Stimulated activated CD4-positive, alpha-beta T cell treated with anti-CD3 and anti-CD28 coated beads, Interleukin-12 subunit alpha, Interleukin-12 subunit beta, amount 100 ng/mL, for 4 hours (primary cell): ENCODE measurements at places on chromosomes 16 and 17.
A peak's percentile ranks its signal among the peaks of the same experiment; 100 is the strongest.

GRCh38 chr16:17162560-17162959, 308.2 kb downstream of the XYLT1 start:
- no peak for DNase-seq

DNA sequence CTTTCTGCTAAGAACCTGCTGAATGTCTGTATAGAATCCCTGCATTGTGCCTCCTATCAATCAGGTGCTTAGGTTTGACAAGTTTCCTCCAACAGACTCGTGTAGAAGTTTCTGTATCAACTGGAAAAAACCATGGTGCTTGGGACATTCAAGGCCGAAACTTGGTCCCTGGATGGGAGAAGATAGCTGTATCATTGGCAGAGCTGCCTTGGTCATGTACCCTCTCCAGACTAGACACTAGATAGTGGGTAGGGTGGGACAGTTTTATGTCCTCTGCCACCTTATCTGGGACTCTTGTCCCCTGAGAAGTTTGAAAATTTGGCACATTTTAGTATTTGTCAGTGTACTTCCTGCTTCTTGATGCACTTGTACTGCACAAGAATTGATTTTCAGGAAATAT, 520.8 kb downstream of the WWOX start:
- DNase-seq: no peak

DNA sequence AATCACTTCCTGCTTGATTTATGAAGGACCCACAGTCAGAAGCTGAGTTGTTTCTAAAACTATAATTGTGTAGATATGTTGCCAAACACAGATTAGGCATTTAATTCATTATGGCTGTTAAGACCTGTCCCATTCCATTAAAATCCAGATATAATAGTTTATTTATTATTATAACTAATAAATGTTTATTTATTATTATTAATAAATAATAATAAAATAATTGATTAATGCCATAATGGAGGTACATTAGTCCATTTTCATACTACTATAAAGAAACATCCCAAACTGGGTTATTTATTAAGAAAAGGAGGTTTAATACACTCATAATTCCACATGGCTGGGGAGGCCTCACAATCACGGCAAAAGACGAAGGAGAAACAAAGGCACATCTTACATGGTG, 1240.9 kb downstream of the CDH11 start:
- DNase-seq: no peak

- no peak for DNase-seq
Measured at GRCh38 chr17:45175759-45176115, 14.1 kb downstream of the HEXIM2 start.

- no peak for DNase-seq
Measured at GRCh38 chr17:66540131-66540781, 237.8 kb downstream of the PRKCA start.

GRCh38 chr16:20319406-20319805, 7.9 kb downstream of the GP2 start:
- DNase-seq: no peak

- peak; percentile 30 for DNase-seq
Measured at GRCh38 chr16:10552998-10553491, 27.4 kb downstream of the EMP2 start.

- no peak for DNase-seq
Measured at GRCh38 chr16:3520413-3520812, 19.6 kb downstream of the CLUAP1 start.

- no peak for DNase-seq
Measured at GRCh38 chr16:88482630-88483391, 29.7 kb downstream of the ZFPM1 start.

GRCh38 chr16:67481561-67482232, 740 bp upstream of the ATP6V0D1 start:
- peak; percentile 43 for DNase-seq

DNA sequence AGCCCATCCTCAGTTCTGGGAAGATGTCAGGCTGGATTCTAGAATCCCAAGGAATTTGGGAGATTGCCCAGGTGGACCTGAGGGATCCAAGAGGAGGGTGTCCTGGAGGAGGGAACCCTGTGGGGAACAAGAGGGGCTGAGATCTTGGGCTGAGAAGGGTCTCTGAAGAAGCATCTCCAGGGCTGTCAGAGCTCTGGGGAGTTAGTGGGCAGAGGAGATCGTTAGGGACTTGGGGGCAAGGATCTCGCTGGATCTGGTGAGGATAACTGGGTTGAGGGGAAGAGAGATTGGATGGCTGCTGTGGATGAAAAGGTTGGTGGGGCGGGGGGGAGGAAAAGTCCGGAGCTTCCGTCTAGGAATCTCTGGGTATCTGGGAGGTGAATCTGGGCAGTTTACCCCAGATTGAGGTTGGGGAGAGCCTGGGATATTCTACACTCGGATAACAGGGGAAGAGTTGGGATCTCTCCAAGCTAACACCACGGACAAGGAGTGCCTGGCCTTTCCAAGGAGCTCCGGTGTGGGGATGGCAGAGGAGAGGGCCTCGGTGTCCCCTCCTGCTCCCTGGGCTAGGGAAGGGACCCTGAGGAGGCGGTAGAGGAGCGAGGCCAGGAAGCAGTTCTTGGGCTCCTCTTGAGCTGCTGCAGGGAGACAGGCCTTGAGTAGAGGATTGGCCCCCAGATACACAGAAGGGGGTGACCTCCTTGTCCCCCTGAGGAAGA, 1.7 kb downstream of the FBXL19 start:
- no peak for DNase-seq

DNA sequence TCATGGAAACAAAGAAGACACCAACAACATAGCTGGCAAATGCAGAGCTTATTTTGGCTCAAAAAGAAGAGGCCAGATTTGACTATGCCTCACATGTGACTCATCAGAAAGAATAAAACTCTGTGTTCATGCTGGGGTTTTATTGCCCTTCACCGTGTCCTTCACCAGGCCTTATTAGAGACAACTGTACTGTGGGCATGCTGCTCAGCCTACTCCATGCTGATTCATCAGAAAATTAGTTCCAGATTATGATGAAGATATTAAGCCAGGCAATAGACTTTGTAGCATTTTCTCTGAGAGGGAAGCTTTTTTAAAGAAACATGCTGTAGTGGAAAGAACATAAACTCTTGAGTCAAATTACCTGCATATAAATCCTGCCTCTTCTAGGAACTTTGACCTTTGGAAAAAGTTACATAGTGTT, 89.8 kb downstream of the CYB561 start:
- DNase-seq: no peak

DNA sequence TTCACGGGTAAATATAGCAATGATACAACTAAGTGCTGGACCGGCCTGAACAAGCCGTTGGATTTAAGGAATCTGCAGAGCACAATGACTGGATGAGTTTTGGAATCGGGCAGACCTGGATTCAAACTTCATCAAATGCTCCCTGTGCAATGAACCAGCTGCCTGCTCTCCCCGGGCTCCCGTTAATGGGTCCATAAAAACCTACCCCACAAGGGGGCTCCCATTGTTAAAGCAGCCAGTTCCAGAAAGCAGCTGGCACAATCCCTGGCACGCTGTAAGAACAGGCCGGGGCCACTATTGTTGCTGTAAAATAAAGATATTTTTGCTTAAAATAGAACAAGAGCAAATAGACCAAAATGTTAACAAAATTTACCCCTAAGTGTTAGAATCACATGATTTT, 131.9 kb downstream of the C16orf95 start:
- DNase-seq: no peak

GRCh38 chr17:69417545-69418483, 3.3 kb downstream of the MAP2K6 start:
- no peak for DNase-seq

- DNase-seq: no peak
Measured at GRCh38 chr17:21004016-21004930, 38.5 kb downstream of the USP22 start.

- DNase-seq: no peak
Measured at GRCh38 chr16:80710918-80711317, 93.5 kb downstream of the CDYL2 start.

- DNase-seq: no peak
Measured at GRCh38 chr17:30534298-30534697, 57.1 kb downstream of the GOSR1 start.

GRCh38 chr17:62675701-62676100, 48.2 kb downstream of the MRC2 start:
- DNase-seq: no peak

GRCh38 chr16:78659668-78660217, 560.3 kb downstream of the WWOX start:
- no peak for DNase-seq

DNA sequence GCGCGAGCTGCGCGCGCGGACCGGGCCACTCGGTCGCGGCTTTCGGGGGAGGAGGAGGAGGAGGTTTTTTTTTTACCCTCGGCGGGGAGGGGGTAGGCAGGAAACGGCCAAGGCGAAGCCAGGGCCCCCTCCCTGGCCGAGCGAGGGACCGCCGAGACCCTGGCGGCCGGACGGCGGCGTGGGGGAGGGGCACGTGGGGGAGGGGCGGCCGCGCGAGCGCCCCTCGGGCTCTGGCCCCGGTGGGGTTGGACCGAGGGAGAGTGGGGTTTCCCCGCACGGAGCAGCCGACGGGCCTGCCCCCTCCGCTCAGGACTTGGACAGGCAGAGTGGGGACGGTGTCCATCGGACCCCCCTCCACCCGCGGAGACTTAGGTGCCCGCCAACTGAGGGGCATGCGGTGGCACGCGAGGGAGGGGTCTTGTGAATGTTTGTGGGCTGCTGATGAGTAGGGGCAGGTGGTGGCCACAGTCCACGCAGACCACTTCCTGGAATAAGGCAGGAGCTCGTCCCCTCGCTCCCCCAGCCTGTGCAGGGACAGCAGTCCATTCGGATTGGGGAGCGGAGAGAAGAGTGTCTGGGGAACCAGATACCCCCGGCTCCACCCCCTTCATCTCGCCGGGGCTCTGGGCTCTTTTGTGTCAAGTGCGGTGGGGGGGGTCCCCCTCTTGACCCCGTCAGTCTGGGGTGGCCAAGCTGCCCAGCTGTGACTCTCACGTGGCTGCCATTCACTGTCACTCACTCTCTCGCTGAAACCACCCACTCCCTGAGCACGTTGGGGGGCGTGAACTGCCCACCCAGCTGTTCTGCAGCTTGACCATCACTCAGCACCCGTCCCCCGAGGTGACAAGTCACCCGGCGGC, 3.0 kb upstream of the CHD3 start:
- DNase-seq: peak; percentile 45

GRCh38 chr16:27973678-27974077, 89.8 kb downstream of the GSG1L start:
- DNase-seq: no peak

DNA sequence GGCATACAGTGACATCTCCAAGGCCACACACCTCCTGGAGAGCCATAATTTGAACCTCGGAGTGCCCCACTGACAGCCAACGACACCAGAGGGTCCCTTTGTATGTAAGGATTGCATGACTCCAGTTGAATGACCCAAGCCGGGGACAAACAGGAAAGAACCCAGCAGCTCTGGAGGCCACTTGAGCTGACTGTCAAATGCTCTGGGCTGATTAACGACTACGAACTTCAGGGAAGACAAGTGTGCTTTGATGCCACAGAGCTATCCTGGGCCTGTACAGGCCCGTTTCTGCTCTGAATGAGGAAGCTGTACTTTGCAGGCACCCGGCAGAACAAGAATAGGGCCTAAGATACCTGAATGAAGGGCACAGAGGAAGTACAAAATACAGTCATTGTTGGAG, 404.6 kb downstream of the SLC39A11 start:
- DNase-seq: no peak

GRCh38 chr16:28572696-28573510, 19.2 kb downstream of the SGF29 start:
- no peak for DNase-seq

- DNase-seq: peak; percentile 62
Measured at GRCh38 chr17:29807520-29808361, 122.3 kb downstream of the SSH2 start.

GRCh38 chr17:72693151-72693878, 399.2 kb downstream of the SLC39A11 start:
- DNase-seq: no peak

GRCh38 chr17:66712453-66712852, 122.5 kb upstream of the CACNG5 start:
- no peak for DNase-seq

GRCh38 chr17:44310609-44311376, 2.4 kb downstream of the RUNDC3A start:
- DNase-seq: no peak

- DNase-seq: no peak
Measured at GRCh38 chr16:53744449-53744848, 40.5 kb downstream of the FTO start.

GRCh38 chr17:9696279-9697044, 51.1 kb downstream of the USP43 start:
- DNase-seq: no peak

GRCh38 chr17:2363851-2364762, 26.8 kb downstream of the SGSM2 start:
- no peak for DNase-seq

- no peak for DNase-seq
Measured at GRCh38 chr17:81128774-81129173, 36.5 kb upstream of the PVALEF start.

GRCh38 chr16:67241008-67241900, 6.0 kb downstream of the FHOD1 start:
- no peak for DNase-seq

GRCh38 chr17:20216154-20216815, 207.1 kb downstream of the SPECC1 start:
- no peak for DNase-seq

DNA sequence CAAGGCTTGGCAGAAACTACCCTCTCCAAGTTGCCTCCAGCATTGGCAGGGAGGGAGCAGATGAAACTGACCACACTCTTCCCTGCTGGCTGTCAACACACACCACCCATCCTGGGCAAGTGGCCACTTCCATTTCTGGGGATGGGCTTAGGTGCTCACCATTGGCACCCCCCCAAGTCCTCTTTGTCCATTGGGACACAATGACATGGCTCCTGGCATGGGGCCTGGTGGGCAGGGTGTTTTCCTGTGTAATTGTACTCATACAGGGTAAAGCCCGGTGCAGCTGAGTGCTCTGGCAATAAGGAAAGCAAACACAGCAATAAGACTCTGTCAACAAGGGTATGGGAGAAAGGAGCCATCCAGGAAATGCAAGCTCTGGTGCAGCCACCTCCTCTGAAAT, 22.6 kb downstream of the SCNN1B start:
- DNase-seq: no peak

DNA sequence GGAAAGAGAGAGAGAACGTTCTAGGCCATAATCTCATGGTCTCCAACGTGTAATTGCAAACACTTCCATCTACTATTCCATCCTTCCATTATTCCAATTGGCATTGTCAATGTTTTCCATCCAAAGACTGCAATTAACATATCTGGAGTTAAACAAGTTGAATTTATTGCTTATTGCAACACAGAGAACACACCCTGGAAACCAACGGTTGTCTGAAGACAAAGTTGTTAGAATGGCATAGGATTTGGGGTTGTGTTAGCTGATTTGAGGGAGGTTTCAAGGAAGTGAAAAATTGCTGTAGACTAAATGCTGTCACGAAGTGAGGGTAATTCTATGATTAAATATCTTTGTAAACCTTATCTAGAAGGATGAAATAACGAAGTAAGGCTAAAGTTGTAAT, 178.8 kb downstream of the CNTNAP4 start:
- DNase-seq: no peak

DNA sequence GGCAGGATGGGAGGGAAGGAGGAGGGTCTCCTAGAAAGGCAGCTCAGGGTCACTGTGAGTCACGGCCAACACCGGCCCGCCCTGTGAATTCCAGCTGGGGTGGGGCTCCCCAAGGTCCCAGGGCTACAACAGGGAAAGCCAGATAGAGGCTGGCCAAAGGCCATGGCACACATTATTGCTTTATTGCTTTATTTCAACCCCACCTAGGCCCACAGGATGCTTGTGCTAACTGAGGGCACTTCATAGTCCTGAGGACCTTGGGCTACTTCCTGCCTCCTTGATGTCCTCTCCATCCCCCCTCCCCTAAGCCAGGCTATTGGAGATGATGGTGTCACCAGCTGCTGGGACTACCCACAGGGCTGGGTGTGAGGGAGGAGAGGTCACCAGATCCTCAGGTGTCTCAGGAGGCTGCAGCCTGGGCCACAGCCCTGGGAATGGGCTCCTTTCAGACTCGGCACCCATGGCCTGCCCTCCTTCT, 26.1 kb downstream of the LRRC75A start:
- DNase-seq: no peak
